ENCODE measurements at places on chromosomes 7 and 10. TPM values are rescaled to one million over a fixed set of nuclear protein-coding genes. Genes with fewer than 3 reads are reported as not detected.

Gene DDC
- total RNA-seq, result not detected

Gene CALCR
- not detected for total RNA-seq

Gene POLR2J3
- 69.9 TPM for total RNA-seq

Gene PRLHR
- not detected for total RNA-seq

Gene SHTN1
- total RNA-seq, result 26.1 TPM

Gene SLC39A12
- total RNA-seq, result 0.32 TPM

Gene CUZD1
- total RNA-seq, result 0.58 TPM

DNA sequence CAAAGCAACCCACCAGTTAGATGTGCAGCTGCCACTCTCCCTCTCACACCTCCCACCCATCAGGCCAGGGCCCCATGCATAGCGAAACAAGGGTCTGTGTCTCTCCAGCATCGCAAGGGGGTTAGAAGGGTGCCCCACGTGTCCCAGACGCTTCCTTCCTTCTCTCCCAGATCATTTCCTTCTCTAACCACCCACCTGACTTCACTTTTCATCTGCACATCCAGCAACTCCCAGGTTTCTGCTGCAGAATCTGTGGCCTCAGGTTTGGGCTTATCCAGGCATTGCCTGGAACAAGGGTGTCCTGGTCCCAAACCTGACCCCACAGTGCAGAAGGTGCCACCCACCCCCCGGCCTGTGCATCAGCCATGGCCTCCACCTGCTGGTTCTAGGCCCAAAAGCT, 14.4 kb downstream of the PDIA4 start:
- DNase-seq, result peak; percentile 52

- DNase-seq, result peak; percentile 80
These were observed 683 bp downstream of the MACROH2A2 start for GRCh38 chr10:70053218-70053840.

- no peak for DNase-seq
These were observed 3.1 kb downstream of the KLLN start for GRCh38 chr10:87860156-87860795.

DNA sequence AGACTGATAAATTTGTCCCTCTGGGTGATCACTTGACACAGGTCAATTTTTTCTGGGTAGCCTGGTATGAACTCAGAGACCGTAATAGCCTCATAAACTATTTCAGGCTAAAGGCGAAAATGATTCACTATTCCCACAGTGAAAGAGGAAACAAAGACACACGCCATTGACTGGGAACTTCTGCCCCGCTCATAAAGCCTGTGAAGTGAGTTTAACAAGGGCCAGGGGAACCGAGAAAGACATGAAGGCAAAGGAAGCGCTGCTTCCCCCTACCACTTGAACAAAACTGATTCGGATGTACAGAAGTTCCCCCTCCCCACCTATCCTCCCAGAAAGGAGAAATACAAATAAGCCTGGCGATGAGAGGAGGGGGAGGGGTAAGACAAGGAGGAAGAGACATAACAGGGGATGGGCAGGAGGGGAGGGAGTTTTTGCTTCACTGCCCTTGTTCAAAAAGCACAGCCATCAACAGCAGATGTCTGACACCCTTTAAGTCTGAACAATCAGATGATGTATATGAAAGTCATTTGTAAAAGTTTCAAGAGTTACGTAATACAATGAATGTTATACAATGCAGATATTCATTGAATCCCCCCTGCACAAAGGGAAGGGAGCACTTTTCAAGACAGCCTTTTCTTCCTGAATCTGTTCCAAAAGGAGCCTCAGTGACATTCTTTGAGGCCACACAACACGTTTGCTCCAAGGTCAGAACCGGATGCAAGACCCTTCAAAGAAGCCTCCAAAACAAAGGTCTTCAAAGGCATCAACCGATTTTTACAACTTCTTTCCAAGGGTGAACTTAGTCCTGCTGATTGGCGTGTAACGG, 734 bp downstream of the ABCB4 start:
- no peak for DNase-seq

DNA sequence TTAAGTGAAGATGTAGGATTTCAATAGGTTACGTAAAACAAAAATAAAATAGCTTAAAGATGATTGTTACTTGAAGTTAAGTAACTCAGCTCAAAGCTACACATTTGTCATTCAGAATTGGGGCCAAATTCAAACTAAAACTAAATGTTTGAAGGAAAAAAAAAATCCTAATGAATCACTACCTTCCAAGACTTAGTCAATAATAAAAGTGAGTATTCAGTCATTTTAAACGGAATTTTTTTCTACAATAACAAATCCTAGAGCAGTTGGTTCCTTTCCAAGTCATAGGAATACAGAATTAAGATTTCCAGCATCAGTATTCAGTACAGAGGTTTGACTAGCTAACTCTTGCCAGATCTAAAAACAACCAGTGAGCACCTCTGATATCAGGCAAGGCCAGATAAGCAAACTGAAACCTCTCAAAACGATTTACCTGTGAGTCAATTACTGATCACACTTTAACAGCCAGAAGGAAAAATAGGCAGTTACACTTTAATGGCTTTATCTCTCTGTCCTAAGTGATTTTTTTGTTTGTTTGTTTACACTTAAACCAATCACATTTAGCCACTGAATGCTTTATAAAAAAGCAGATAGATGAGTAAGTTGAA, 669.8 kb upstream of the ANKRD30A start:
- no peak for DNase-seq

- DNase-seq, result no peak
These were observed 542.1 kb downstream of the TCERG1L start for GRCh38 chr10:130769146-130770017.

DNA sequence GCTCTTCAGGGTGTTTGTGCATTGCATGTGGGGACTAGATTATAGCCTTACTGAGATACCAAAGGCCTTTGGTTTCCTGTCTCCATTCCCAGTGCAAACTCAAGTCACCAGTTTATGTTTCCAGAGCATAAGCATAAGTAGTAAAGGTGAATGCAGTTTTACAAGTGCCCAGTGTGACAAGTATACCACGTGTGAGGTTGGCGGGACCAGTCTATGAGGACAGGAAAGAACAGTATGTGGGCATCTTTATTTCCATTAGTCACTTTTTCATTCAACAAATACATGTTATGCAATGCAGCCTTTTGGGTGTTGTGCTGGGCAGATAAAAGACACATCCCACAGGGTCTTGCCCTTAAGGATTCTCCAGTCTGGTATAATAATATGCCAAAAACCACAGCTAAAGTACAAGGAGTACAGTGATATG, 146.5 kb downstream of the ARID5B start:
- DNase-seq, result no peak

DNA sequence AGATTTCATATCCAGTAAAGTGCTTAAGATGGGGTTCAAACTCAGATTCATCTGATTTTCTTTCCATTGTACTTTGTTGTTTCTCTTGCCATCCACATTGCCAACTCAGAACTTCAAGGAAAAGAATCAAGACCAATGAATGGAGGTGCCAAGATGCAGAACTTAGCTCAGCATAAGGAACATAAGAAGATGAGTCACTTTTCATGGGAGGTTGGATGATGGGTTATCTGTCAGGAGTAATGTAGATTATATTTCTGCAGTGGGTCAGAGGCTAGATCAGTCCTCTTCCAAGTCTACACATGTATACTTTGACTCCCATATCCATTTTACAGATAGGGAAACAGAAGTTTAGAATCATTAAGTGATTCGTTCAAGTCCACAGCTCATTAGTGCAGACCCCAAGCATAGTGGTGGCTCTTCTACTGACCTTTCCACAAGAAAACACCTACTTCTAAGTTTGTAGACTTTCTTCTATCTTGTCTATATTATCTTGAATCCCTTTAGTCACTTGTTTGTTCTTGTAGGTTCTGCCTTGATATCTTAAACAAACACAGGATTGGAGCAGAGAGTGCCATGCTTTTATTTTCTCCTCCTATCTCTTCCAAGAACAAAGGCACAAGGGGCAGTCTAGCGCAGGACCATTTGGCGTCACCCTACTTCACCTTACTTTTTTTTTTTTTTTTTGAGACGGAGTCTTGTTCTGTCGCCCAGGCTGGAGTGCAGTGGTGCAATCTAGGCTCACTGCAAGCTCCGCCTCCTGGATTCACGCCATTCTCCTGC, 14.0 kb upstream of the ADD3 start:
- no peak for DNase-seq

- no peak for DNase-seq
These were observed 205.2 kb downstream of the TMEM26 start for GRCh38 chr10:61248013-61248412.

DNA sequence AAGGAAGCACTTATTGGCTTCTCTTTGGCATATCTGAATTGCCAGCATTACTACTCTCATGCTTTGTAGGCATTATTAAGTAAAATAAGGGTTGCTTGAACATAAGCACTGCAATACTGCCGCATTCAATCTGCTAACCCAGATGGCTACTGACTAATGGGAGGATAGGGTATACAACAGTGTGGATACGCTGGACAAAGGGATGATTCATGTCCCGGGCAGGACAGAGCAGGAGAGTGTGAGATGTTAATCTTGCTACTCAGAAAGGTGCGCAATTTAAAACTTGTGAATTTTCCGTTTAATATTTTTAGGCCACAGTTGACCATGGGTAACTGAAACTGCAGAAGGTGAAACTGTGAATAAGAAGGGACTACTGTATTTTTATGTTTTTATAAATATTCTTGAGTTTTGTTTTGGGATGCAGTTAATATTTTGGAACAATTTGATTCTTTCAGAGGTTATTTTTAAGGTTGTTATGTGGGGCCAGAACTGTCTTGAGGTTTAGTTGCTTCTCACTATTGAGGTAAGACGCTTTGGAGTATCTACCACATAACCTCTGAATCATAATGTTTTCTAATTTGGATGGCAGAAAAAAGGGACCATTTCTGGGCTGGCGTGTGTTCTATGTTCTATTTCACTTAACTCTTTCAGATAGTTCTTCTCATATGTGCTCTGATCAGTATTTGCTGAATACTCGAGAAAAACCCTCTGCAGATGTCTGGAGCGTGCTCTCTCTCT, 75.7 kb upstream of the SYPL1 start:
- DNase-seq, result no peak

- DNase-seq, result no peak
These were observed 195.5 kb downstream of the CELF2 start for GRCh38 chr10:11213137-11213536.

DNA sequence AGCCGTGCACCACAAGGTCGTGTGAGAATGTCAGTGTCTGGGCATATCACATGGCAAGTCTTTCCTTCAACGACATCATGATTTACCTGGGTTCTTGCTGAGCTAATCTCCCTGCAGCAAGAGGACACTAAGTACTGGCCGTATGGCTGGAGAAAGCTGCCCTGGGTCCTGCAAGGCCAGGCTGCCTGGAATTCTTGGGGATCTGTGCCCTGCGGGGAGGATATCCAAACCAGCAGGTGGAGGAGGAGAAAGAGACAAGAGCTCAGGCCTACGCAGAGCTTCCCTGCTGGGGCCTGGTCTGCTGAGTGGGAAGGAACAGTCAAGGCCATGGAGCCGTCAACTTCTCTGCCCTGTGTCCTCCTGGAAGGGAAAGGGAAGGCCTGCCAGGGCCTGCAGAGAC, 552.6 kb downstream of the LRMDA start:
- no peak for DNase-seq

- no peak for DNase-seq
These were observed 44.8 kb downstream of the EGFR start for GRCh38 chr7:55063633-55064032.

- no peak for DNase-seq
These were observed 37.4 kb downstream of the PYROXD2 start for GRCh38 chr10:98377536-98377935.

GRCh38 chr7:28984631-28985030, 26.5 kb upstream of the TRIL start:
- DNase-seq, result no peak

DNA sequence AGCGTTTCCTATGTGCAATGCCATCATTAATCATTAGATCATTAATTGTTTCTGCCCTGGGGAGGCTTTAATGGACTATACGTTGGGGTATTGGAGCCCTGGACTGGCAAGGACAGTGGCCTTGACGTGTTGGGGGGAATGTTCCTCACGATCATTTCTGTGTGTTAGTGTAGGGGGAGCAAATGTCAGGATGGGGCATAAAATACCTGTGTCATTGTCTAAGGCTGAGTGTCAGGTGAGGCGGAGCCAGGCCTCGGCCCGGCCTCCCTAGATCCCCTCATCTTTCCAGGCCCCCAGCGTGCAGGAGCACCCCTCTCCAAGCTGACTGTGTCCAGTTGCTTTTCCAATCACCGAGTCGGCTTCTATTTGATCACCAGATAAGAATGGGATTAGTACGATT, 346.4 kb upstream of the SHH start:
- DNase-seq, result no peak

DNA sequence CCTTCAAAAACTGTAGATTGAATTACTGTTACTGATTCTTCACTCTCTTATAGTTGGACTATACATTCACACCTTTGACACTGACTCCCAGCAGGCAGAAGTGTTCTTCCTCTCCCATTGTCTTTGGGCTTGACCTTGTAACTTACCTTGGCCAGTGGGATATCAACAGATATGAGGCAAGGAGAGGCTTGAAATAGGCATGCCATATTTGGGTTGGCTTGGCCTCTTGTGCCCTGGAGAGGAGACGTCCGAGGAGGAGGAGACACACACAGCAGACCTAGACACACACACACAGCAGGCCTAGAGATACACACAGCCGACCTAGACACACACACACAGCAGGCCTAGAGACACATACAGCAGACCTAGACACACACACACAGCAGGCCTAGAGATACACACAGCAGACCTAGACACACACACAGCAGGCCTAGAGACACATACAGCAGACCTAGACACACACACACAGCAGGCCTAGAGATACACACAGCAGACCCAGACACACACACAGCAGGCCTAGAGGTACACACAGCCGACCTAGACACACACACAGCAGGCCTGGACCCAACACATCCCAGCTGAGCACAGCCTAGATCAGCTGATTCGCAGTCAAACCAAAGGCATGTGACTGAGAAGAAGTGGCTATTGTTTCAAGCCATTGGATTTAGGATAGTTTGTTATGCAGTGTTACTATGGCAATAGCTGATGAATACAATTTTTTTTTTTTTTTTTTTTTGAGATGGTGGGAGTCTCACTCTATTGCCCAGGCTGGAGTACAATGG, 12.5 kb upstream of the GNA12 start:
- DNase-seq, result no peak

DNA sequence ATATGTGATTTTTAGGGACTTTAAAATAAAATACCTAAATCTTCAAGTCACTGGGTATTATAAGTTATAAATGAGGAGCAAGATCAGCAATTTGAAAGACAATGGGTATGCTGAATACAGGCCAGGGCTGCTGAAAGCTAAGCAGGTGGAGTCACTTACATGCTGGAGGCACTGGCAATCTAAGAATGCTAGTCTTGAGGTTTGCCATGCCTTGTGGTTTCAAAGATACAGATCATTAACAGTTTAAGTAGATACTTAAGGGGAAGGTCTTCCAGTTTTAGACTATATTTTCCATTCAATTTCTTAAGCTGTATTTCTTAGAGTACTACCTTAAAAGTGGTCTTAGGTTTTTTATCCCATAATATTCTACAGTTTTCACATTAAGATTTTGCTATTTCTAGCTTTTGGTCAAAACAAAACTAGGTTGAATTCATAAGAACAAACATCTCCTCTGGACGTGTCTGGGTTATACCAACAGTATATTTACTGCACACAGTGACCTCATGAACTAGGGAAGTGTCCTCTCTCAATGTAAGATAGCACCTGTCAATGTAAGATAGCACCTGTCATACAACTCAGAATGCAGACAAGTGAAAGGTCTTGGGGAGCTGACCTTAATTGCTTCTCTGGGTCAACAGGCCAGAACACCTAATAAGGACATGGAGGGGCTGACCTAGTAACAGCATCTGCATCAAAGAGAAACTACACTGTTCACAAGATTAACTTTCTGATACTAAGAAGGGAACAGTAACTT, 2.0 kb downstream of the SRI start:
- DNase-seq, result no peak

- DNase-seq, result no peak
These were observed 149.8 kb downstream of the AKR1D1 start for GRCh38 chr7:138226001-138226476.
